Activated CD4-positive, alpha-beta T cell treated with anti-CD3 and anti-CD28 coated beads, Interleukin-2, amount 50 U/mL, for 48 hours (primary cell): ENCODE measurements at places on chromosomes 11 and 22.

DNA sequence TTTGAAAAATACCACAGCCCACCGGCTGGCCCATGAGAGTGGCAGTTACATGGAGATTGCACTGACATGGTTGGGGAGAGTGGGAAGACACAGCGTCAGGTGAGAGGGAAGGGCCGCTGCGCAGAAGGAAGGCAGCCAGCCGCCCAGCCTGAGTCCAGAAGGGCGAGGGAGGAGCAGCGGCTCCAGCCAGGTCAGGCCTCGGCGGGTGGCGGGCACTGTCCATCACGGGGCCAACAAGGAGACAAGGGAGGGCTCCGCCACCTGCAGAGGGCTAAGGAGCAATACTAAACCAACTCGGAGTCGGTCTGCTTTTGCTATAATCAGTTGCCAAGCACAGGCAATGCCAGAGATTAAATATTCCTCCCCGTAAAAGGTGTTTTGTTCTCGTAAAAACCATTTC, 384.5 kb downstream of the TBC1D22A start:
- no peak for DNase-seq

- peak; percentile 84 for DNase-seq
These were observed 798 bp downstream of the AMPD3 start for GRCh38 chr11:10455637-10456487.

- no peak for DNase-seq
These were observed 607.0 kb upstream of the KIRREL3 start for GRCh38 chr11:127607487-127608085.

DNA sequence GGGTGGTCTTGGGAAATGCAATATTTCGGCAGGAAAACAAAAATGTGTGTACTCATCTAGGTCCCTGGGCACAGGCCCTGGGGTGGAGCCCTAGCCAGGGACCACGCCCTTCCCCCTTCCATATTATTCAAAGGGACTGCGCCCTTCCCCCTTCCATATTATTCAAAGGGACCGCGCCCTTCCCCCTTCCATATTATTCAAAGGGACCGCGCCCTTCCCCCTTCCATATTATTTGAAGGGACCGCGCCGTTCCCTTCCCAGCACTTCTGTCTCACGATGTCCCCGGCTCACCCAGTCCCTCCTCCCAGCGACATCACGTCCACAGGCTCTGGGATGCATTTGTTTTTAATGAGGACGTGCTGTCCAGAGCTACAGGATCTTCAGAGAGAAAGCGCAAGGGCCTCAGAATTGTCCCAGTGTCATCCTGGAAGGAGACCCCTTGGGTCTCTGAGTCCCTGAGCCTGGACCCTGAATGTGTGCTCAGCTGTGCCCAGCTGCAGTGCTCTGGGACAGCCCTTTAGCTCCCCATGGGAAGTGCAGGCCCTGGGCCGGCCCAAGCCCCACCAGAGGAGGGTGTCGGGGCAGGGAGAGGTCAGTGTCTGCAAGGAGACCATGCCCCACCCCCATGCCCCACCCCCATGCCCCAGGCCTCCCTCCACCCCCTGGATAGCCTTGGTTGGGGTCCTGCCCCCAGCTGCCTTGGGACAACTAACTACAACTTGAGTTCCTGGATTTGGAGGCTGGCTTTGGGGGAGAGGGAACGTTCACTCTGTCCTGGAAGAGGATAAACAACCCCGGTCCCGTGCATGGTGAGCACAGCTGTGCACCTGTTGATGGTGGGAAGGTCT, 810.0 kb downstream of the BRD1 start:
- DNase-seq = no peak

- no peak for DNase-seq
These were observed 25.4 kb upstream of the MOB2 start for GRCh38 chr11:1511937-1512496.

DNA sequence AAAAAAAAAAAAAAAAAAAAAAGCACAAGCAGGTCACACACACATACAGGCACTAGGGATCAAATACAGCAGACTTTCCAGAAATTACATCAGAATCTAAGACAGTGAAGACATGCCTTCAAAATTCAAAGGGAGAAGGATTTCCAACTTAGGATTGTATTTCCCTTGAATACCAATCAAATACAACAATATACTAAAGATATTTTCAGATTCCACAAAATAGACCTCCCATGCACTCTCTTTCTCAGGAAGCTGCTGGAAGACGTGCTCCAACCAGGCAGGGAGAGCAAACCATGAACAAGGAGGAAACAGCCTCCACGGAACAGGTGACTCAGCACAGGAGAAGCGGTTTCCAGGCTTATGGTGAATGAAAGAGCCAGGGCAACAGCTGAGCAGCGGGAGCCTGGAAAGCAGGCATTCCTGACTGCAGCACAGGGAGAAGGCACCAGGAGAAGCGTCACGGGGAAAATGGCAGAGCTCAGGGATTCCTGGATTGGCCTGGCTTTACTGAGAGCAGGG, 32.0 kb downstream of the TMEM184B start:
- no peak for DNase-seq

DNA sequence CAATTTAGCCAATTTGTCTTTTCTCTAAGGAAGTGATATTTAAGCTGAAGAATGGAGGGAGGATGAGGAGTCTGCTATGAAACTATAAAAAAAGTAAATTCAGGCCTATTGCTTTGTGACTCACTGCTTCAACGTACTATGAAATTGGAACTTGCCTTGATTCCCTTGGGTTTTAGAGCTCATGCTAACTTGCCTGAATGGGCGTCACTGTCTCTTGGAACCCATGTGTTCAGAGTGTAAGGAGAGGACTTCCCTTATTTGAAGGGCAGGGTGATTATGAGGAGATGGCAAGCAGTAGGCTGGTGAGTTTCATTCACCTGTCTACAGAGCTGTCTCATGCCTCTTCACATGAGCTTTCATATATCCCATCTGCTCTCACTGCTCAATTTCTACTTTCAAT, 28.7 kb upstream of the WT1 start:
- no peak for DNase-seq

GRCh38 chr11:77650123-77650522, 12.5 kb upstream of the CLNS1A start:
- DNase-seq = no peak

DNA sequence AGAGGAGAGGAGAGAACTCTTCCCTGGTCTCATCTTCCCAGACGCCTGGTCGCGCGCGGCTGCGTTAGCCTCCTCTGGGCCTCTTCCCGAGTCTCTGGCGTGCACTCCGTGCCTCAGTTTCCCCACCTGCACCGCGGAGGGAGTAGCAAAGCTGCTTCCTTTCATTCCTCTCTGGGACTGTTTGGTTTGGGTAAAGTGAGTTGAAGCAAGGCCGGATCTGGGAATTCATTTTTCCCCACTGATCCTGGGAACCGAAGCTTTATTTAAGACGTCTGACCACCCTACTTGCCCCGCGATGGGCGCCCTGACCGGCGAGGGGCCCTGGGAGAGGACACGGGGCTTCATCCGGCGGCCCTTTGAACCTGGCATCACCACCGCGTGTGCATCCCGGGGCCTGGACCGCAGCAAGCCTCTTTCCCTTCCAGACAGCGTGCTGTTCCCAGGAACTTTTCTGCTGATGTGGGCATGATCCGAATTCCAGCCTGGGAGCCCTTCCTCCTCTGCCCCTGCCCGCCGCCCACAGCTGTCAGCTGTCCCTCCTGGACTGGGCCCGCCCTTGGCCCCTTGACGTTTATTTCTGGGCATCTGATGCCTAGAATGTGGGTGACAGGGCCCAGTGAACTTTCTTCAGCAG, 758 bp downstream of the LDLRAD3 start:
- DNase-seq = no peak

DNA sequence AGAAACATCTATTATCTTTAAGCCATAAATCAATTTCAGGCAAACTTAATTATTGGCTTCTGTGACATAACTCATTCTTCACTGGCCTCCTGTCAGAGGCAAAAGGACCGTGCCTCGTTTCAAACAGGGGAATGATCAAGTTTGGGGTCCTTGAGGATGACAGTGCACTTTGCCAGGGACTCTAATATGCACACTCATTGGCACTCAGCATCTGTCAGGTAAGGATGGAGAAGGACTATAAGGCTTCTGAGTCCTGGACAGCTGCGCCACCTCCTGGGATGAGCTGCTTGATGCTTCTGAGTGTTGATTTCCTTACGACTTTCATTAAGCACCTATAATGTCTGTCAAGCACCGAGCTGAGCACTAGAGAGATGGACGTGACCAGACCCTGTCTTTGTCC, 20.2 kb downstream of the BPIFC start:
- peak; percentile 9 for DNase-seq

DNA sequence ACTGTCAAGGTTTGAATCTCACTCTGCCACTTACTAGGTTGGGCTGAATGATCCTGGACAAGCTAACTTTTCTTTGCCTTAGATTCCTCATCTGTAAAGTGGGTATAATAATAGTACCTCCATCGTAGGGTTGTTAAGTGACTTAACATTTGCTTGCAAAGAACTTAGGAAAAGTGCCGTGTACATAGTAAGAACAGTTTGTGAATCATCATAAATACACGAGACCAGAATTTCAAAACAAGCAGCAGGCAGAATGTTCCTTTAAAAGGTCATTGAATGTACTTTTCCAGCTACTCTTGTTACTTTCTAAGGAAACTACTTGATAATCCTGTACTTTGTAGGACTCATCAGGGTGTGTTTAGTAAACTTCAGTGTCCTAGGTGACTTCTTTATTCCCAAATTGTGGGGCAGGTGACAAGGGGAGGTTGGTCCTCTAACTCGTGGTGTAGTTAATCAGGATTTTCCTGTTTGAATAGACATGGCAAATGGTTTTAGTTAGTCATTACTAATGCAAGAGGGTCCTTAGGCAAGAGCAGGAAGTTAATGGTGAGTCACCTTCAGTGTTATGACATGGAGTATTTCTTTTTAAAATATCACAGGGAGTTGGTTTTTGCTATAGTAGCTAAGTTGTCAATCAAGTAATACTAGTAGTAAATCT, 67.9 kb downstream of the YAP1 start:
- DNase-seq = no peak
